ENCODE measurements at places on chromosomes 16 and 17.

DNA sequence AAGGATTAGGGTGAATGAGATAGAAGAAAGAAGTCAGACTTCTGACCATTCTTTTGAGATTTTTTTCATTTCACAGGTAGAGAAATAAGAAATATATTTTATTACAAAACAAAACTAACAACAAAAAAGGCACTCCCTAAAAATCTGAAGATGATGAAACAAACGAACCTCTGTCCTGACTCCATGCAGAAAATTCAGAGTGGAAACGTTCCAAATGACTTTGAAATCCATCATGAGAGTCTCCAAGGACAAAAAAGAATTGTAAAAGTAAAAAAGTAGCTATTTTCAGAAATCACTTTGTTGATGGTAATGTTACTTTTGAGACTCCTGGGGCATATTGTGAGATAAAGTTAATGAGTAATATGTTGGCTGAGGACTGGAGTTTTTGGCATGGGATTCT is 26.4 kb upstream of the MNT start:
- peak; percentile 62 for DNase-seq

DNA sequence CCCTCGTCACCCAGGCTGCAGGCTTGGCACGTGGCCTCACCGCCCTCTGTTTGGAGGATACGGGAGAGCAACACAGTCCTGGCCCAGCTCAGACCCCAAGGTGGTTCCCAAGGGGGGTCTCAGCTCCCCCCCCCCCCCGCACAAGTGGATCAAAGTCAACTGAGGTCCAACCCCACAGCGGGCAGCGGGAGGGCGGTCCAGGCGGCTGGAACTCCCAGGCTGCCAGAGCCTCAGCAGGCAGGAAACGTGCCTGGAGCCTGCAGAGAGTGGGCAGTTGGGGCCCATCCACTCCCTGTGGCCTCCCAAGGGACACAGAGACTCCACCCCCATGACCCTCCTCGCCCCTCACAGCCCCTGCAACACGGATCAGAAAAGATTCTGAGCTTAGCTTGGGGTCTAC is 36.7 kb downstream of the PIEZO1 start:
- no peak for DNase-seq

DNA sequence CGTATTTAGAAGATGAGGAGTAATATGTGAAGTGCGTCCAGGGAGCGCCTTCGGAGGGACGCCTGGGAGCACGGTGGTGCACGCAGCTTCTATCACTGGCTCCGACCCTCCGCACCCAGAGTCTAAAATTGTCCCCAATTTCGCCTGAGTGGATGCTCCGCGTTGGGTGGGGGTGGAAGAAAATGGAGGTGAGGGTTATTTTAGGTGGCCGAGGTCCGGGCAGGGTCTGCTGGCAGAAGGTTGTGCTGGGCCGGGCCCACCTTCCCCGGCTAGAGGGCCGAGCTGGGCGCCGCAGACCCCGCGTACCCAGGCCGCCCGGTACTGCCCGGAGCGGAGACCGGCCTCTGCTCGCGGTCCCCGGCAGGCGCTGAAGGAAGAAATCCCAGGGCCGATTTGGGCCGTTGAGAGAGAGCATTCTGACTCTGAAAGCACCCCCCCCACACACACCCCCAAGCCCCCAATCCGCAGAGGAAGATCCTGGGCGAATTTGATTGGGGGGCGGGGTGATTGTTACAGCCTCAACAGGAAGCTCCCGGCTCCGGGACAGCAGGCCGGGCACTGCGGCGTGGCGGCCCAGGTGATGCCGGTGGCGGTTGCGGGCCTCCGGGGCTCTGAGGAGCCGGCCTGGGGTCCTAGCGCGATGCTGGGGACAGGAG is 3.0 kb downstream of the BAHCC1 start:
- no peak for DNase-seq

DNA sequence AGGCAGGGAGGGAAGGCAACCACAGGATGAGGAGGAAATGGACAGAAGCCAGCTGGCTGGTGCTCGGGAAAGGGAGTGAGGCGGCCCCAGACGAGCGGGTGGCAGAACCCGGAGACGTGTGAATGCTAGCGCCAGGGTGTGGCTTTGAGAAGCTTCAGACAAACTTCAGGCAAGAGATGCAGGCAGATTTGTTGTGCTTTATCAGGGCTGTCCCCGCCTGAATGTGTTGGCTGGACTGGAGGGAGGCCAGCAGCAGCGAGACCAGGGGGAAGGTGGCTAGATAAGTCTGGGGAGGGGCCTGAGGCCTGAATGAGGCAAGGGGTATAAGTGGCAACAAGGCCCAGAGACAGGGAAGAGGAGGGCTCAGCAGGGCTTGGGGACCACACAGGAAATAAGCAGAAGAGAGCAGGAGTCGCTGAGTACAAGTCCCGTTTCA is 22.0 kb downstream of the CAMKK1 start:
- peak; percentile 36 for DNase-seq

GRCh38 chr17:58630883-58631522 is 60.8 kb downstream of the TEX14 start:
- DNase-seq: no peak

- DNase-seq: peak; percentile 25
Observed at GRCh38 chr16:685967-686366, 1.8 kb upstream of the JMJD8 start.

DNA sequence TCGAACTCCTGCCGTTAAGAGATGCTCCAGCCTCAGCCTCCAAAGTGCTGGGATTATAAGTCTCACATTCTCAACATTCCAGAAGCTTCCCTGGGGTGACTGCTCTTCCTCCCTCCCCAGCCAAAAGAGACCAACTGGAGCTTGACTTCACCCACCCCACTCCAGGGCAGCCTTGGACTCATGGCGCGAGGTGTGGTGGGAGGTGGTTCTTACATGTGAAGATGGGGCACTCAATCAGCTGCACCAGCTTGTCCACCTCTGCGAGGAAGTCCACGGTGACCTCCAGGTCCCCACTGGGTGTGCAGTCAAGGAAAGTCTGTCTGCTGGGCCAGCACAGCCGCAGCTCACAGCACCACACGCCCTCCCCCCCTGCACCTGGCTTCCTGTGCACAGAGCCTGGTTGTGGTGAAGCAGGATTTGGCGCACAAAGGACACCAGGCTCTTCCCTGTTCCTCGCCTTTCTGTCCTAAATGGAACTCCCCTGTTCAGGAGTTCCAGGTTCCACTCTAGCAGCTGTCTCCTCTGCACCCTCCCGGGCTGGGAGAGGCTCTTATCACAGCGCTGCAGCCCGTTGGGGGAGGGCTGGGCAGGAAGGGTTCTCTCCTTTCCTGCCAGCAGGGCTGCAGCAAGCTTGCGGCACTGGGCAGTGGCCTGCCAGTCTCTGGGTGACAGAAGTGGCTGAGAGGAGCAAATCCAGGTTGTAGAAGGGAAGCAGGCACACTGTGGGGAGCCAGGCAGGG is 9.6 kb upstream of the MTSS2 start:
- DNase-seq: no peak

DNA sequence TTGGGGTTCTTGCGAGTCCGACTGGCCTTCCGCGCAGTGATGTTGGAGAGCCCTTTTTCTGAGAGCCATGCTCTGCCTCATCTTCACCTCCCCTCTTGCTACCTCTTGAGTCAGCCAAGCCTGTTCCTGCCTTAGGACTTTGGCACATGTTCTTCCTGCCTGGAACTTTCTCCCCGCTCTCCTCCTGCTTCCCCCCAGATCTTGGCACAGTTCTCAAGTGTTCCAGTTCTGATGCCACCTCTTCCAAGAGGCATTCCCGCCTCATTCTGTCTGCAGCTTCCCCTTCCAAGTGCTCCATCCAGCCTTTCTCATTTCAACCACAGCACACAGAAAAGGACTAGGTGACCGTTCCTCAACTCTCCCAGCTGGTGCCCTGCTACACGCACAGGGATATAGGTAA is 7.7 kb downstream of the AKAP1 start:
- peak; percentile 16 for DNase-seq

DNA sequence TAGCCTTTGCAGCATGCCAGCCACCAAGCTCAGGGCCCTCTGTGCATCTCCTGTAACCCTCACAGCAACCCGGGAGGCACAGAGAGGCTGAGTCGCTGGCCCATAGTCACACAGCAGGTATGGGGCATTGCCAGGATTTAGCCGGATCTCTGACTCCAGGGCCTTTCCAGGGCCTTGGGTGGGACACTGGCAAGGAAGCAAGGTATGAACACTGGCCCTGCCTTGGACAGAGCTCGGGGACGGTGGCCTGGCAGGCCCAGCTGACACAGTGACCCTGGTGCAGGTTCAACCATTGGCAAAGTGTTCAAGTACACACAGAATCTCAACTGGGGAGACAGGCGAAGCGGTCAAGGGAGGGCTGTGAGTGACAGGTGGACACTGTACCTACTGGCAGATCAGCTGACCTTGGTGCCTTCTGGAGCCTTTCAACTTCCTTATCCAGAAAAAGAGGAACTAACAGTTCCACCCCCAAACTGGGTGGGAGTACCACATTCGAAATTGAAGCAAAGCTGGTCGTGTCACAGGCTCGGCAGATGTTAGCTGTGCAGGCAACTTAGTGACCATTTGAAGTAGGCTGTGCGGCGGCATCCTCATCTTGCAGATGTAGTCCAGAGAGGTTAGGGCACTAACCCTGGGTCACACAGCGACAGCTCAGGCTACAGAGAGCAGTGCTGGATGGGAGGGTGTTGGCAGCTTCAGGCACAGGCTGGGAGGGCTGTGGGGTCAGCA is 287.4 kb downstream of the SEC14L1 start:
- DNase-seq: no peak
